ENCODE measurements at places on chromosomes 1 and 21.

DNA sequence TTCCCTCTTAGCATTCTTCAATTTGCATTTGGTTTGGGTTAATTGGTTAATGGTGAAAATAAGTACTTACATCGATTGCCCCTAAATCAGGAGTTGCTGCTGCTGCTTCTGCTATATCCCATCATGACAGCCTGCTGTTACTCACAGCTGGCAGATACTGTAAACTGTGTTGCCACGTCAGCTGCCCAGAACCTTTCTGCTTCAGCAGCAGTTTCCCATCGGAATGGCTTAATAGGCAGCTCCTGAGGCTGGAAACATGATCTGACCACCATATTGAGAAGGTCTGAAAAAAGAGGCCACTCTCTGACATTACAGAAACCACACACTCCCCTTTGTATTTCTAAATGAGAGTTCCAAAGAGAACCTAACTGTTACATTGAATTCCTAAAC is 14.3 kb upstream of the SEC16B start:
- DNase-seq, result peak; percentile 93

- peak; percentile 77 for DNase-seq
Observed at GRCh38 chr1:205430696-205431305, 8.9 kb upstream of the LEMD1 start.

DNA sequence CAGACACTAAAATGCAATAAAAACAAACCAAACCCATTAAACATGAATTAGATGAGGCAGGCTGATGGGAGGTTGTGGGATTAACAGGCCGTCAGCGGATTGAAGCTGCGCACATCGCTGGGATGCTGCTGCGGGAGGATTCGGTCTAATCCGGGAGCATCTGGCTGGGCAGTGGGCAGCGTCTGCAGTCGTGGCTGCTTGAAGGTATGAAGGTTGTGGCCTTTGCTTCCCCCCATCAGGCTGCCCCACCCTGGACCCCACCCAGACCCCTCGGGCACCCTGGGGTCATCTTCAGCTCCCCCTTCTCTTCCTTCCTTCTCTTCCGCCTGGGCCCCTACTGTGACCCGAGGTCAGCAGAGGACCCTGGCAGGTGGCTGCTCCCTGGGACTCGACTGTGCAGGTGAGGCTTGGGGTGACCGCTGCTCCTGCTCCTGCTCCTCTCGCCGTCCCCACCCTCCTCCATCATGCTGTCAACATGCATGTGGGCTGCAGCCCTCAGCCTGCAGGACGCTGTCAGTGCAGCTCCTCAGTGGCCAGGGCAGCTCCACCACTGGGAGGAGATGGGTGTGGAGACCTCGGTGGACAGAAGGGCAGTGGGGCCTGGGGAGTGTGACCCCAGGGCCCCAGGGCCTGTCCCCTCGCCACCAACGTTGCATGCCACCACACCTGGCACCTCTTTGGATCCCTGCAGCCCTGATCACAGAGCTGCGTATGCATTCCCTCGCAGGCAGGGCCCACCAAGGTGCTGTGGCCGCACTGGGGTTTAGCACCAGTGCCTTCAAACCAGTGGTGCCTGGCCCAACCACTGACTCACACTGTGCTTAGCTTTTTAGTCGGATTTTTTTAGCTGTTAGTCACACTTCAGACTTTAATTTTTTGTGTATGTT is 112.2 kb upstream of the COL6A1 start:
- DNase-seq, result peak; percentile 69

- no peak for DNase-seq
Observed at GRCh38 chr21:32562915-32563314, 22.4 kb downstream of the TCP10L start.

- DNase-seq, result no peak
Observed at GRCh38 chr1:145994391-145995120, 1.8 kb downstream of the TXNIP start.

GRCh38 chr1:188027613-188028012 is 1198.9 kb downstream of the PLA2G4A start:
- peak; percentile 82 for DNase-seq

- DNase-seq, result peak; percentile 70
Observed at GRCh38 chr1:15848143-15848928, 829 bp downstream of the SPEN start.

- no peak for DNase-seq
Observed at GRCh38 chr1:183687546-183688304, 34.6 kb upstream of the APOBEC4 start.

DNA sequence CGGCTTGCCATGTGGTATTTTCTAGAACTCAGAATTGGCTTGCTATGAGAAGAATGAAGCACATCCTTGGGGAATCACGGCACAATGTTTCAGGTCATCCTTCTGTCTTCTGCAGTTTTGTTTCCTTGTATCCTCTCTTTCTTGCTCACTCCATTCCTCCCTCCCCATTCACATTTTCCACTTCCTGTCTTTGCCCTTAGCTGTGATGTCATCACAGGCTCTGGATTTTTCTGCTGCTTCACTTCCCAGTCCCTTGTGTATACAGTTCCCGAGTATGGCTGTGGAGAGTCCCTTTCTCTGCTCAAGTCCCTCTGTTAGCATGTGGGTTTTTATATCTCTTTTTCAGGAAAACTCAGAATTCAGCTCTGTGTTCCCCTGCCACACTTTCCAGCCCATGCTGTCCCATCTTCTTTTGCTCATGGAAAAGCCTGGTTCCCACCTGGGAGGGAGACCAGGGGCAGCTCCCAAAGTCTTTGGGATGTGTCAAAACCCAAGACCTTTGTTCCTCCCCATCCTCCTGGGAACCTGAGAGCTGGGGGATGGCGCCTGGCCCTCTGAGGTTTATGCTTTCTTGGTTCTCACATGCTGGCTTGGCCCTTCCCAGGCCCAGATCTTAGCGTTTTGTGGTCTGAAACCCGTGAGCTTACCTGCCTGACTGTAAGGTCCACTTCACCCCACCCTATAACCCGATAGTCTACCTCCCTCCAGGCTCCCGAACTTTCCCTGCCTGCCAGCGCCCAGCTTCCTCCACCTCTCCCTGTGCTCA is 4.8 kb upstream of the RGS16 start:
- no peak for DNase-seq

- no peak for DNase-seq
Observed at GRCh38 chr1:176172215-176172614, 34.9 kb downstream of the COP1 start.

DNA sequence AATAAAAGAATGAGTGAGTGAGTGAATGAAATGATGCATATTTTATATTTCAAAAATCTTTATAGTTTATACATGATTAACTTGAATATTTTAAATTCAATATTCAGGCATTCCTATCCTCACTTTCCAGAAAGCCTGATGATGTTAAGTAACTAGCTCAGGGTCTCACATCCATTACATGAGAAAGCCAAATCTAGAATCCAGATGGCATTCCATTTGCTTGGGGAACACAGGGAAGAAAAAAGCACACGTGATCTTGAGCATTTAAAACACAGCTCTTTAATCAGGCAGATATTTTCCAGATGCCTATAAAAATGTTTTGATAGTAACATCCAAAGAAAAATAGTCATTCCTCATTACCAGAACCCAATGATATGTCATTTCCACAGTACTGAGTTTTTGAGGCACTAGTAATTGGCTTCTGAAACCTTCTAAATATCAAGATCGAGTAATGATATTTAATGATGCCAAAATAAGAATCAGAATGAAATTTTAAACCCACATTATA is 291.9 kb downstream of the DSCAM start:
- DNase-seq, result no peak

- peak; percentile 60 for DNase-seq
Observed at GRCh38 chr1:180229483-180230415, at the start of gene LHX4. Gene LHX4, plus strand, starts transcription at chr1:180230264. Its CDS starts 266 bp downstream, at chr1:180230530.

GRCh38 chr1:207115269-207115668 is 11.2 kb downstream of the C4BPA start:
- DNase-seq, result no peak

DNA sequence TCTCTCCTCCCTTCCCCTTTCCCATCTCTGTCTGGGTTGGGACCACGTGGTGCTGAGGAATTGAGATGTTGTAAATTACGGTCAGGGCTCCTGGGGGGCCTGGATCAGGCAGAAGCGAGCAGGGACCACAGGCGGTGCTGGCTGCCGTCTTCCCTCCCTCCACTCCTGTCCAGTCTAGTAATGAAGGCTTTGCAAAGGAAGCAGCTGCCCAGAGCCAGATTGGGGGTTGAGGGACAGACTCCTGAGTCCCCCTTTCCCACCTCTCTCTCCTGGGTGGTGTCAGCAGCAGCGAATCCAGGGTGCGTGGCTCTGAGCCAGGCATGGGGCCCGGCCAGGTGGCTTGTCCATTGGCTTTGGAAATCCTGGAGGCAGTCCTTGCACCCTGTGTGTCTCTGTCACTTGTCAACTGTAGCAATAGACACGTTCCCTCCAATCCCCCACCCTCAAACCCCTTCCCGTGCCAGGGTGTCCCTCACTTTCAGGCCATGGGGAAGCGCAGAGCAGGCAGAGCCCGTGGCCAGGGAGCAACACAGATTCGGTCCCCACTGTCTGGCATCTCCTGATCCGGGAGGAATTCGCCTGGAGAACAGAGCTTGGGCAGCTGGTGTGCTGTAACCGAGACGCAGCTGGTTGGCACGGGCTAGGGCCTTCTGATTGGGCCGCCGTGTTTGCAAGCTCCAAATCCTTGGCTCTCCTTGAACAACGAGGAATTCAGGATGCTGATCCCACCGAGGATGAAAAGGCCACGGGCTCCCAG is 64.8 kb upstream of the WNT4 start:
- DNase-seq, result peak; percentile 53

- peak; percentile 91 for DNase-seq
Observed at GRCh38 chr1:30756545-30757351, 826 bp downstream of the LAPTM5 start.

DNA sequence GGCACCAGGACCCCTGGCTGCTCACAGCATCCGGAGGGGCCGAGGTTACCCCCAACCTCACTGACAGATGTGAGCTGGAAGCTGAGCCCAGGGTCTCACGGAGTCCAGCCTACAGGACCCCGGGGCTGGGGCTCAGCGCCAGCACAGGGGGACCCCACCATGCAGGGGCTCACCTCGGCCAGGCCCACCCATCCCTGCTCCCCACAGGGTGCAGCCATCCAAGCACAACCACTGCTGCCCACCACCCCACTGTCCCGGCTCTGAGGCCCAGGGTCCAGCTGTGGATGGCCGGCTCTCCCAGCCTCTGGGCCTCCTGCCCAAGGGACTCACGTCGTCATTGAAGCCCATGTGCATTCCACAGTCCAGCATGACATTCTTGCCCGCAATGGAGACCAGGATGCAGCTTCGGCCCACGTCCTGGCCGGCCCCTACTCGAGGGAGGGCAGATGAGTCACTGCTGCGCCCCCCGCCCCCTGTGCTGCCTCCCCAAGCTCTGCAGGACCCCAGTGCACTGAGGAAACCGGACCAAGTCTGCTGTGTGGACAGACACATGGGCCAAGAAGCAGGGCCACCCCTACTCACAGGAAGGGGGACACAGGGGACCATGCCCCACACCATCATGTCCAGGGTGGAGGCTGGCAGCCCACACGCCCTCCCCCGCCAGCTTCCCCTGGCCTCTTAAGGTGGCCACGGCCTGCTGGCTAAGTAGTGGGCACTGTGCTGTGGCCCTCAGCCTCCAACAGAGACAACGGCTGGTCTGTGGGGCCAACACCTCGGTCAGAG is 3.6 kb downstream of the INTS11 start:
- peak; percentile 55 for DNase-seq

- DNase-seq, result no peak
Observed at GRCh38 chr1:65724151-65724550, 68.5 kb upstream of the PDE4B start.

DNA sequence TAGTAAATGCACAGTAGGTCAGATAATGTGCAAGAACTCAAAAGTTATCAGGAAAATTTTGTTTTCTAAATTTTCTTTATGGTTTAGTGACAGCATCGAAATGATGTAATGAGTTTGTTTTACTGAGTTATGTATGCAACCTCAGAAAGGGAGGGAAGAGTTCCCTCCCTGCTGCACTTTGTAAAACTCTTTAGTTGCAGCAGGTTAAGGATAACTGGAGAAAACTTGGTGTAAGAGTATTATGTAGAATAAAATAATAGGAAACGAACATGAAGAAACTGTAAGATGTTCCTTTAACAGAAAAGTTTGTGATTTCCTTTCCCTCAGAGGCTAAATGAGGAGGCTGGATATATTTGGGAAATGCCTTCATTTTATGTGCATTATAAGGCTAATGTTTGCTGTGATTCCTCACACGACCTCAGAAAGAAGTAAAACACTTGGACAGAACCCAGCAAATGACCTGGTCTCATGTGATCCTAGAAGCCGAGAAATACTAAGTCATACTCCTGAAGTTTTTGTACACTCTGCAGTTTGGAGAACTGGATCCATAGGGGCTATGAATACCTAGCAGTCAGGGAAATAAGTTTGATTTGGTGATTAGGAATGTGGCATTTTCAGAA is 35.4 kb downstream of the ADGRL2 start:
- DNase-seq, result peak; percentile 10

DNA sequence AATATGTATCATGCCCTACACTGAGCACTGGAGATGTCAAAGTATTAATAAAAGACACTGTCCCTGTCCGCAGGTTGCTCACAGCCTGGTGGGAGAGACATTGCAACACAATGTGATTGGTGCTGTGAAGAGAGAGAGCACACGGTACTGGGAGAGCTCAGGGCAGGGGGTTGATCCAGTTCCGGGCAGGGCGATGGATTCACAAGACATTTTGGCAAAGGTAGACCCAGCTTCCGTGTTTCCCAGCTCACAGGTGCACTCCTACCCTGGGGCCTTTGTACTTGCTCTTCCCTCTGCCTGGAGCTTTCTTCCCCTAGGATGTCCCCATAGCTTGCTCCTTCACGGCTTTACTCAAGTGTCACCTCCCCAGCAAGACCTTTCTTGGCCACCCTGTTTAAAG is 1.4 kb downstream of the PLA2G5 start:
- DNase-seq, result no peak

- DNase-seq, result peak; percentile 95
Observed at GRCh38 chr1:19765623-19766022, 34.1 kb downstream of the TMCO4 start.

- DNase-seq, result peak; percentile 70
Observed at GRCh38 chr1:218874313-218874712, 299.4 kb upstream of the LYPLAL1 start.

DNA sequence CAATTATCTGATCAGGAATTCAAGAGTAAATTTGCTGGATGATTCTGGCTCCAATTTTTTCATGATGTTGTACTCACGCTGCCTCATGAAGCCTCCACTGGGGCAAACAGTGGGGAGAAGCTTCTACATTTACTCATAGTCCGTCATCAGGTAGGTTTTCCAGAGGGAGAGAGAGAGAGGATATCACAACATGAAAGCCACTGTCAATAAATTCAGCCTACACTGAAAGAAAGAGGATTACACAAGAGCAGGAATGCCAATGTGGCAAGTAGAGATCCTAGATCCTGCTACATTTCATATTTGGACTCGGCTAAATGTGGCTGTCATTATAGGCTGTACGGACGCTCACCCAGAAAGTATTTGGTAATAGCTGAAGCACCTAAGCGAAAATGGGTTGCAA is 819.9 kb downstream of the BRINP3 start:
- no peak for DNase-seq
